ENCODE measurements at places on chromosomes 11 and 22. TPM values are rescaled to one million over a fixed set of nuclear protein-coding genes. Genes with fewer than 3 reads are reported as not detected.
A peak's percentile ranks its signal among the peaks of the same experiment; 100 is the strongest.

DNA sequence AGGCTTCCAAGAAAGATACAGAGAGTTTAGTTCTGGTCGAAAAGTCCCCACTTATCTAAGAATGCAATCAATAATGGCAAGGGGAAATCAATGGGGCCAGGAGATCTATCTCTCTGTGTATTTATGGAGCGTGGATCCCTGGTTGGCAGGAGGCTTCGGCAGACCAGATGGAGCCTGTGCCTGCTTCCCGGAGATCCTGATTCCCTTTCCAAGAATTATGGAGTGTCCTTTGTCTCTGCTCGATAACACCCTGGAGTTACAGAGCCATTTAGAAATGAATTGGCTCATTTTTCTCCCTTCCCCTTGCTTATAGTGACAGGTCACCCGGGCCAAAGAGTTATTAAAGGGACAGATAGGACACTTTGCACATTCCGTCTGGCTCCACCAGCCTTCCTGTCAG lies 92.4 kb downstream of the ISX start:
- DNase-seq = peak; percentile 18

- no peak for DNase-seq
Measured at GRCh38 chr11:132779497-132779896, 752.8 kb downstream of the OPCML start.

The PRDX5 gene
- total RNA-seq = 289 TPM

The FXYD6 gene
- total RNA-seq = 70.0 TPM
